ENCODE measurements at places on chromosomes 1 and 21.

DNA sequence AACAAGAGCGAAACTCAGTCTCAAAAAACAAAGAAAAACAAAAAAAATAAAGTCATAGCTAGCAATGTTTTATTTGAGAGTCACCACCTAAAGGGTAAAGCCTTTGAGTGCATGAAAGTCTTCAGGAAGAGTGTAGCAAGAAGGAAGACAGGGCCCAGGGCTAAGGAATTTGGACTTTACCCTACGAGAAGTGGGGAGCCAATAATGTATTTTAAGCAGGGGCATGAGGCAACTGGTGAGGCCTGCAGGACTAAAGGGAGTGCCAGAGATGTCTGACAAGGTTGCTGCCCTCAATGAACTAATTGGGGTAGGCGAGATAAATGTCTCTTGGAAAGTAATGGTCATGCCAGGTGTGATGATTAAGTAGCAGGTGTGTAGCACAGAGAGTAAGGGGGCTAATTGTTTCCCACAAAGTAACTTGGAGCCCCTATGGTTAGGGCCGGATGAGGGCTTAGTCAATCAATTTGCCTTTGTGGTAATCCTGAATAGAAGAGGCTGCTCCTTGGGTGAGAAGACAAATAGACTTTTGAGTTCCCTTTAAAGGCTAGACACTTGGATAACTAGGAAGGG, 31.6 kb upstream of the CACNA1E start:
- DNase-seq = no peak

GRCh38 chr1:209045331-209046057, 538.0 kb upstream of the CAMK1G start:
- DNase-seq = no peak

GRCh38 chr1:209505044-209505443, 78.5 kb upstream of the CAMK1G start:
- no peak for DNase-seq

DNA sequence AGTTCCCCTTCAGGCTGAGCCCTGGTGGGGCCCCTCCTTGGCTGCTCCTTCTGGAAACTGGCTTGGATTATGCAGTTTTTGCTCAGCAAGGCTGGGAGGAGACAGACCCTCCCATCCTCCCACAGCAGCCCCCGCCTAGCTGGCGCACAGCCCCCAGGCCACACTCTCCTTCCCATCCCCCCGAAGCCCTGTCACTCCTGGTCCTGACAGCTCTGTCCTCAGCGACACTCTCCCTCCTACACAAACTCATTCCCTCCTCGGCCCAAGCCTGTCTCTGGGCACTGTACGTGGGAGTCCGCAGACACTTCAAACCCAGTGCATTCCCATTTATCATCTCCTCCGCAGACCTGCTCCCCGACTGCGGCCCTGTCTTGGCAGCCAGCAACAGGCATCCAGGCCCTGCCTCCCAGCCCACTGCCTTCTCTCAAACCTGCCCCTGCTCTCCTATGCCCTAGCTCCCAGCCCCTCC, 25.0 kb upstream of the EPHB2 start:
- no peak for DNase-seq

DNA sequence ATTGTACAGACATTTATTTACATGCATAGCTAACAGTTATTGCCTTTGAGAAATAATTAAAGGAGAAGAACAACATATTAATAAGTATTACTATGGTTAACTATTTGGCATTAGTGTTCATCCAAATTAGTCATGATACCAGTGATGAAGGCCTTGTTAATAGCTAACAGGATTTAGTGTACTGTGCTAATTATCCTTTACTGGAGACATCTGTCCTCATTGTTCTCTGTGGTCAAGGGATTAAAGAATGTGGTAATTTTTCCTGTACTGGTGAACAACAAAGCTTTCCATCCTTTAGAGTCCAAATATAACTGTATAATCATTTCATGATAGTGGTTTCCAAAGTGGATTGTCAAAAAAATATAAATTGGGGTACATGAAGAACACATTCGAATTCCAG, 103.9 kb downstream of the ADGRL4 start:
- DNase-seq = no peak

GRCh38 chr1:13851726-13852125, 151.7 kb downstream of the PRDM2 start:
- DNase-seq = no peak

GRCh38 chr1:153655333-153655732, 3.2 kb upstream of the SNAPIN start:
- DNase-seq = no peak

- no peak for DNase-seq
Measured at GRCh38 chr1:225835856-225836255, 25.9 kb downstream of the EPHX1 start.

GRCh38 chr1:10665930-10666850, 130.3 kb downstream of the CASZ1 start:
- no peak for DNase-seq

DNA sequence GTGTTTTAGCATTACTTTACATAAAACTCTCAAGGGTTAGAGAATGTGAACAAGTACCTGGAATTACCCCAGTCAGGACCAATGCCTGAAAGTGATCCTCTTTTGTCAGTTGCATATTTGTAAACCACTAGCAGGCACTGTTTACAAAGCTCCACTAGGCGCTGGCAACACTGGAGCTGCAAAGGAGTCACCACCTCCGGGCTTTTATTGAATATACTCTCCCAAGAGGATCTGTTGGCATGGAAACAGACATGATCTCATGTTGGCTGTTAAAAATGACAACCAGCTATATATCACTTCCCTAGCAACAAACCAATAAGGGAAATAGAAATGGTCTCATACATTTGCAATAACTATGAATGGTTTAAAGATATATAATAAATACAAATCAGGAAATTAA, 116.0 kb downstream of the TTLL7 start:
- no peak for DNase-seq

- no peak for DNase-seq
Measured at GRCh38 chr1:224132901-224133300, 19.0 kb downstream of the FBXO28 start.

GRCh38 chr21:27804515-27804914, 837.6 kb upstream of the ADAMTS5 start:
- no peak for DNase-seq

- no peak for DNase-seq
Measured at GRCh38 chr1:204887846-204888245, 17.2 kb downstream of the NFASC start.

GRCh38 chr1:75908717-75909152, 23.5 kb downstream of the ASB17 start:
- no peak for DNase-seq

- no peak for DNase-seq
Measured at GRCh38 chr1:41975850-41976569, 57.3 kb upstream of the HIVEP3 start.

- no peak for DNase-seq
Measured at GRCh38 chr1:226560243-226560642, 11.7 kb downstream of the STUM start.

DNA sequence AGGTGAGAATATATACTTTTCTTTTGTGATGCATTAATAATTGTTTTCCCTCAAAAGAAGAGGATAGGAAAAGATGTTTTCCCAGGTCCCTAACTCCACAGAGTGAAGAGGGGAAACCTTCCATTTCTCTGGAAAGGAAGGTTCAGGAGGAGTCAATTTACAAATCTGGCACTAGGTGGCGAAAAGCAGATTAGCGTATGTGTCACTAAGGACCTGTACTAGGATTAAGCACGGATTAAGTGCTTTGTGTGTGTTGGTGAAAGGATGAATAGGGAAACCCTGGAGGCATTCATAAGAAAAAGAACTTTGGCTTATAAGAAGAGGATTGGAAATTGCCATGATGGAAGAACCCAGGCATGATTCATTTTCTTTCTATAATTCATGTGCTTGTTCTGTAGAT, 410.1 kb upstream of the PLXNA2 start:
- DNase-seq = no peak

DNA sequence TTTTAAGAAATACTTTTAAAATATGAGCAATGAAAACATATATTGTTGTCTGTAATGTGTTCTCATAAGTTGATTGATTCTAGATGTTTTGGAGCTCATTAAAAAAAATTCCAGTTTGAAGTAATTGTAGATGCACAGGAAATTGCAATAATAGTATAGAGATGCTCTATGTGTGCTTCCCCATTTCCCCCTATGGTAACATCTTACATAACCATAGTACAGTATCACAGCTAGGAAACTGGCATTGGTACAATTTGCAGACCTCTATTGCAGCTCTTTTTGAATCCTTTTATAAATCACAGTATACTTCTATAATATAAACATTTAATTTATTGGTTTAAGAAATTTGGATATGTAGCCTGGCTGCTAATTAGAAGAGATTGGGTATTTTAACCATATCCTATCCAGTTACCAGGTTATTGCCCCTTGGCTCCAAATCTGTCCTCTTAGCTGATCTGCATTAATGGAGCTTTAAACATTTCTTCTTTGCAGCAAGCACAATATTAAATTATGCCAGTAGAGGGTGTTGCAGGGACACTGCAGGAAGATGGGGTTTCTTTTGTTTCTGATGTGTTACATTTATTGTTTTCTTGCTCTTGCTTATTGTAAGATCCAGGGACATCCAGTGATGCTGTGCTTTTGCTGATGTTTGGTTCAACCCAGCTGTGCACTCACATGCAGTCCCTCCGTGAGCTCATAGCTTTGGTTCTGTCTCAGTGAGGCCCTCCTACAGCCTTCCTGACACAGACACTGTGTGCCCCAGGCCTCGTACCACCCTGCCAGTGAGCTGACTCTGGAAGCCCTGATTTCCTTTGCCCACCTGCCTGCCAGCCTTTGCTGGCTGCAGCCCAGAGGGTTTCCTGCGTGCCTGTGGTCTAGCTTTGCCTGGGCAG, 103.3 kb downstream of the RABGAP1L start:
- DNase-seq = no peak

- DNase-seq = no peak
Measured at GRCh38 chr1:35369922-35370671, 101.6 kb downstream of the ZMYM4 start.

DNA sequence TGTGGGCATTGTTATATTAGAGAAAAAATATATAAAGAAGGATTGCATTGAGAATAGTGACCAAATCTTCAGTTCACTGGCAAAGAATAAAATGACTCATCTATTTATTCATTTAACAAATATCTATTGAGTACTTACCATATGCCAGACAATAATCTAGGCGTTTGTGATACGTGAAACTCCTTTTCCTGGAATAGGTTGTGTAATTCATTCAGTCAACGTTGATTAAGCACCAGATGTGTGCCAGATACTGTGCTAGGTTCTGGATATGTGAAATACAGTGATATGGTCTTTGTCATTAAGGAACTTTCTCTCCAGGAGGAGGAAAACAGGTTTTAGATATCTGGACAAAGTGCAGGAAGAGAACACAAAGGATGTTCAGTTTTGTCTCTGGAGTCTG, 344.5 kb downstream of the RWDD3 start:
- DNase-seq = no peak

GRCh38 chr1:160168609-160169369, 17.4 kb downstream of the ATP1A4 start:
- DNase-seq = no peak

- no peak for DNase-seq
Measured at GRCh38 chr1:99133756-99134500, 129.3 kb upstream of the PLPPR5 start.

GRCh38 chr1:69504730-69505252, 62.9 kb upstream of the LRRC7 start:
- DNase-seq = no peak

GRCh38 chr1:71586030-71586429, 505.2 kb upstream of the ZRANB2 start:
- DNase-seq = no peak

GRCh38 chr1:114455102-114455785, 55.8 kb downstream of the TRIM33 start:
- DNase-seq = no peak

- no peak for DNase-seq
Measured at GRCh38 chr1:77168358-77168757, 50.9 kb downstream of the PIGK start.

GRCh38 chr1:225819346-225820192, 9.6 kb downstream of the EPHX1 start:
- no peak for DNase-seq

DNA sequence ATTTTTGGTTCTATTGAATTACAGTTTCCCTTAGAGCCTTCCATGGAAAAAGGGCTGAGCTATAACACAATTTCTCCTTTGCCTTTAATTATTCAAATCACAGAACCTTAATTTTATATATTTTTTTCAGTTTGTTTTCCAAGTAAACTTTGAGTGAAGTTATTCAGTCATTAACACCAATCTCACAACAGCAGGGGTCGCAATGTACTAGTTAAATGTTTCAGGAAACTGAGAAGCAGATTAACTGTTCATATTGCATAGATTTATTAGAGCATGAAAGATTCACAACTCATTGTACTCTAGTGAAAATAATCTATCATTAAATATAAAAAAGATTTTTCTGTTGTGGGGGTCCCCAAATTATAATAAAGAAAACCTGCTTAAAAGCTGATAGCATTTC, 64.1 kb downstream of the KIFAP3 start:
- no peak for DNase-seq

GRCh38 chr1:3677484-3677883, 25.2 kb downstream of the TP73 start:
- DNase-seq = no peak

- DNase-seq = no peak
Measured at GRCh38 chr1:115643225-115643624, 1.5 kb downstream of the VANGL1 start.

DNA sequence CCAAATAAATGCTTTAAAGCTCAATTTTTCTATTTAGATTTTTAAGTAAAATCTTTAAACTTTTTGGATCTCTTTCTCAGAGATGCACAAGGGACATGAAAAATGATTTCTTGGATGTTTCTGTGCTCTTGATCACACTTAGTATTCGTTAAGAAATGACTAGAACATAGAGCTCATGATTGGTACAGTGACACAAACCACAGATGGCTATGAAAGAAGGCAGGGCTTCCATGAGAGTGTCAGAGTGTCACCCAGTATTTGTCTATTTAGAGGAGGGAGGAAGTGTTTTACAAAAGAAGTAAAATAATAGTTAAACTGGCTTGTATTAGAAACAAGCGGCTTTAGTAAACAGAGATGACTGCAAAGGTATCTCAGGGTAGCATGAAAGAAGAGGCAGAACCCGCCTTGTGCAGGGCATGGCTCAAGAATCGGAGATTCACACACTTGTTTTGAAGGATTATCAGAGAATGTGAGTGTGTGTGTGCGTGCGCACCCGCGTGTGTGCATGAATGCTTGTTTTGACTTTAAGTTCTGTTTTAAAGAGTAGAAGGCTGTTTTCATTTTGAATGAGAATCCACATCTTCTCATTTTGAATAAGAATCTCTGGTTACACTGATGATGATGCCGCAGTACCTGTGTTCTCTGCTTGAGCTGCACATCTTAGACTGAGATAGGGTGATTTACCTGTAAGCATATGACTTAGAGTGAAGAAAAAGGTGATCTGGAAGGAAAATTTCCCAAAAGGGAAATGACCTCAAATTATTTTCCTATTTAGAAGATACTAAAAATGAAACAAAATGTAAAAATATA, 82.1 kb downstream of the VPS26C start:
- DNase-seq = no peak

DNA sequence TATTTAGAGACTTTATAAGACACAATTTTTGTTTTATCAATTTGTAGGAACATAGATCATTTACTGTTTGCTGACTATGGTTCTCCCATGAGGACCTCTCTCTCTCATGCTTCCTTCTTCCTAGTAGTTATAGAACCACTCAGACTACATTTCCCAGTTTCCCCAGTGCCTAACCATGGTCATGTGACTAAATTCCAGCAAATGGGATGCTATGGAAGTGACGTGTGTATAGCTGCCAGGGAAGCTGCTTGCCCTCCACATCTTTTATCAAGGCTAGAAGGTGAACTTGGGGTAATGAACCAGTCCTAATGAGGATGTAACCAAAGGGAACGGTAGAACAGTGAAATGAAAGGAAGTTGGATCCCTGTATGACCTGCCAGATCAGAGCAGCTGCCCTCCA, 184.0 kb downstream of the MIS18A start:
- no peak for DNase-seq

GRCh38 chr1:94648225-94649007, 106.9 kb upstream of the F3 start:
- DNase-seq = no peak

Data from stimulated activated CD4-positive, alpha-beta T cell treated with anti-CD3 and anti-CD28 coated beads, Interleukin-1b, Interleukin-23, amount 100 ng/mL, for 1 hour (primary cell).